Urinary bladder (tissue), 4 donors: ENCODE measurements at places on chromosomes 6 and 20.
A peak's percentile ranks its signal among the peaks of the same experiment; 100 is the strongest.

- DNase-seq, result no peak
Measured at GRCh38 chr6:127460465-127460864, 1.3 kb upstream of the KIAA0408 start.

GRCh38 chr20:47020231-47020630, 125.6 kb downstream of the EYA2 start:
- DNase-seq, result no peak

- no peak for DNase-seq
Measured at GRCh38 chr6:170083236-170084051, 207.4 kb downstream of the DLL1 start.

GRCh38 chr6:144804246-144804790, 519.2 kb downstream of the UTRN start:
- no peak for DNase-seq

GRCh38 chr6:168238159-168238909, 81.2 kb downstream of the DACT2 start:
- DNase-seq, result no peak

- DNase-seq, result no peak
Measured at GRCh38 chr20:38630727-38631126, 29.1 kb downstream of the ARHGAP40 start.

- DNase-seq, result no peak
Measured at GRCh38 chr6:72386324-72386723, 235.5 kb upstream of the KCNQ5 start.

DNA sequence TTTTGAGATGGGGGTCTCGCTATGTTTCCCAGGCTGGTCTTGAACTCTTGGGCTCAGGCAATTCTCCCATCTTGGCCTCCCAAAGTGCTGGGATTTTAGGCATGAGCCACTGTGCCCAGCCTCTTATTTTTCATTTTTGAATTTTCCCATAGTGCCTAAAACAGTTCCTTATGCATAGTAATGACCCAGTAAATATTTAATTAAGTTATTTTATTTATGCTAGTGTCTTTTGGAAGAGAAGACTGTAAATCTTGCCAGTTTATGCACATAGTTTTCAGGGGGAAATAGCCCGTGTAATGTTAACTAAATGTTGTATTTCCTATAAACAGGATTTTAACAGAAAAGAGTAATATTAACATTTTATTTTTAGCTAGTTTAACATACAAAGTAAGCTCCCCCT, 60.3 kb downstream of the AFG1L start:
- DNase-seq, result no peak

DNA sequence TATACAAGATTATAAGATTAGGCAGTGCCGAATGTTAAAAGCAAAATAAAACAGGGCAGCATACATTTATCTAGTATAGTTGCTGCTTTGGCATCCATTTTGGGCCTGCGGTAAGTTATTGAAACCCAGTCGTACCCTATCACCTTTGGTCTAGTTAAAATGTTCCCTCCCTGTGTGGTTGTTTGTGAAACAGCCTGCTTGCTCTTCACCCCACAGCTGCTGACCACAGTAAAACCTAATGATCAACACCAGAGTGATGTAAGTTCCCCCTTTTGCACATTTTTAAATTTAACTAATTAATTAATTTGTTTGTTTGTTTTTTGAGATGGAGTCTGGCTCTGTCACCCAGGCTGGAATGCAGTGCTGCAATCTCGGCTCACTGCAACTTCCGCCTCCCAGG, 50.3 kb upstream of the TXNDC5 start:
- no peak for DNase-seq

DNA sequence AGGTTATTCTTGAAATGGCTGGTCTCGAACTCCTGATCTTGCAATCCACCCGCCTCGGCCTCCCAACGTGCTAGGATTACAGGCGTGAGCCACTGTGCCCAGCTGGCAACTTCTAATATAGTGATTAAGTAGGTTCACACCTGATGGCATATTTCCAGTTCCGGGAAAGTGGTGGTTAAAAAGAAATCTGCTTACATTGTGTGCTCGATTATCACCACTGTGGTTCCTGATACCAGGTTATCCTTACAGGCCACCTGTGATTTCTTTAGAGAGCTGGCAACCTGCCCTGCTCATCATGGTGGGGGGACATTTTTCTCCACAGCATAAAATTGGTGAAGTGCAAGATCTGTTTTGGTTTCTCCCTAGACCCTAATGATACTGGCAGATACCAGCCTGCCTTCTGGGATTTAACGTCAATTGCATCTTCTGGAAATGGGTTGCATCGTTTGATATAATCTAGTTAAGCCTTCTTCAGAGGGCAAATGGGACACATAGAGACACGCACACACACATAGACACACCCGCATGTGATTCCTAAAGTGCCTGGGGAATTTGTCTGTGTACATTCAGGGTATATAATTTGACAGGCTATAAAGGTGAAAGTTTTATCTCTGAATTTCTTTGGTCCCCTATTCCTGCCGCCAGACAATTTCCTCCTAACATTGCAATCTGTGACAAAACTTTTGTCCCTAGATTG, 49.7 kb upstream of the CITED2 start:
- no peak for DNase-seq

DNA sequence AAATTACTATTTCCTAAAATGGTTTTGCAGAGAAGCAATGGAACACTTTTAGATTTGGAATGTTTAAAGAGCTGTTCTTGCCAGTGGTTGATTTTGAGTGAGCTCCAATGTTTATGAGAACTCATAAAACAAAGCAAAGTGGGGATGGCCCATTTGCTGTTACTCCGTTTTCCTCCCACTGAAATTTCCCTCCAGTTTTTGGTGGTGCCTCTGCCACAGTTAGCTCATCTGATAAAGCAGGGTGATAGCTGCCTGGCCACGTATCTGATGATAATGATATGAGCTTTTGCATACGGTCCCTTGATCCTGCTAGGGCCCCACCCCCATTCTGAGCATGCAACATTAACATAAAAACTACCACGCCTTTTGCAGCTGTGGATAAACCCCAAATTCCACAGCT, 10.4 kb downstream of the CD83 start:
- DNase-seq, result no peak

DNA sequence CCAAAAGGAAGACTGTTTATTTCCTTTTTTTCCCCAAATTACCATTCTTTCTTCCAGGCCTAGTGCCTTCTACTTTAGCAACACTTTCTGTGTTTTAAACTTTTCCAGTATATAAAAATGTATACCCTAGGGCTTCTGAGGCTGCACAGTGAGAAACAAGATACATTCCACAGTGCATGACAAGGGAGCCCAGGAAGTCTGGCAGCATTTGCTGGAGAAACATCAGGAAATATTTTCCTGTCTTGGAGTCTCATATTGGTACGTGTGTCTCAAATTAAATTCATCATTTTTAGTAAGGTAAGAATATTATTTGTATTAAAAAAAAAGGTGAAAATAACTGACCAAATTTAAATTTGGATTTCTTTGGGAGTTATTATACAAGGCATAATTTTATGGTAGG, 662.6 kb downstream of the RFPL4B start:
- no peak for DNase-seq

DNA sequence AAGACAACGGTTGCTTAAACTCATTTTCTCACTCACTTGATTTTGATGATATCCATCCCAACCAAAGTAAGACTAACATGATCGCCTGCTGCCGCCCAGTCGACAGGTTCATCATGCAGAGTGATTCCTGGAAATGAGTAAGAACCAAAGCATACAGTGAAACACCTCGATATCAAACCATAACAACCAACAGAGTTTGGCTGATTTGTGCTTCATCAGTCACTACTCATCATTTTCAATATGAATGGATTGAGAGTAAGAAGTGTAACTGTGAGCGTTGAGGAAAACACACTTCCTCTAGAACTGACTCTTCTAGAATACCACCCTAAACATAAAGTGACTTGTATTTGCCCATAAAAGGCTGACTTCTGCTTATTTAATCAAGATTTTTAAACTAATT, 29.2 kb upstream of the ALDH8A1 start:
- no peak for DNase-seq

- DNase-seq, result no peak
Measured at GRCh38 chr6:42441697-42442081, 10.0 kb downstream of the TRERF1 start.

DNA sequence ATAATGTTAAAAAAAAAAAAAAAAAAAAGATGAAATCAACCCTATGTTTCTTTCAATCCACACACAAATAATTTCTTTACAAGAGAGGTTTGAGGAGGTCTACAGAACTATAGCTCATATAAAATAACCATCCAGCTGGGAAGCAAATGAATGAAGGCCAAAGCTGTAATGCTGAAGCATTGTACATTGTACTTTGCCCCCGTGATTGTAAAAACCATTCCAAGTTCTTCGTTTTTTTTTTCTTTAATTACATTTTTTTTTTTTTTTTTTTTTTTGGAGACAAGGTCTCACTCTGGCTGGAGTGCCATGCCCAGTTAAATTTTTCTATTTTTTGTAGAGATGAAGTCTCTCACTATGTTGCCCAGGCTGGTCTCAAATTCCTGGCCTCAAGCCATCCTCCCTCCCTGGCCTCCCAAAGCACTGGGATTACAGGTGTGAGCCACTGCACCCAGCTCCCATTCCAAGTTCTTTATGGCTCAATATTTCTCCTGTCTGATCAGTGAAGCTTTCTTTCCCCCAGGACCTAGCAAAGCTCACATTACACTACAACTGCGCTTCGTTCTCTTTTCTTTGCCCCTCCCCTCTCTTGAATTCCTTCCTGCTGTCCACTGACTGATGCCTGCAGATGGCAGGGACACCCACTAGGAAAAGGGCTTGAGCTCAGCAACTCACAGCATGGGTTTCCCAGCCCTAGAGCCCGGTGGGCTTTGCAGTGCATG, 53.0 kb upstream of the NOP56 start:
- no peak for DNase-seq

- DNase-seq, result no peak
Measured at GRCh38 chr20:48732081-48732829, 95.5 kb downstream of the PREX1 start.

DNA sequence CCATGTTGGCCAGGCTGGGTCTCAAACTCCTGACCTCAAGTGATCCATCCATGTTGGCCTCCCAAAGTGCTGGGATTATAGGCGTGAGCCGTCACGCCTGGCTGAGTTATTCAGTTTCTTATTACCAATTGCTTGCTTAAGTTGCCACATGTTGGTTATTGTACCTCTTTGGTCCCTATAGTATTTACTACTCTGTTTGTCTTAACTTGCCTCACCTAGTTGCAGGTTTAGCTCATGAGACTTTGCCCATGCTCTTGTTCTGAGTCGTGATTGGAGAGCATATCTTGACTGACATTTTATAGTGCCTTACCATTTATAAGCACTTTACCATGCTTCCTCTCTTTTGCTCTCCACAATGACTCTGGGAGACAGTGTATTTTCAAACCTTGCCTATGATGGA, 134.2 kb upstream of the HDGFL1 start:
- no peak for DNase-seq

DNA sequence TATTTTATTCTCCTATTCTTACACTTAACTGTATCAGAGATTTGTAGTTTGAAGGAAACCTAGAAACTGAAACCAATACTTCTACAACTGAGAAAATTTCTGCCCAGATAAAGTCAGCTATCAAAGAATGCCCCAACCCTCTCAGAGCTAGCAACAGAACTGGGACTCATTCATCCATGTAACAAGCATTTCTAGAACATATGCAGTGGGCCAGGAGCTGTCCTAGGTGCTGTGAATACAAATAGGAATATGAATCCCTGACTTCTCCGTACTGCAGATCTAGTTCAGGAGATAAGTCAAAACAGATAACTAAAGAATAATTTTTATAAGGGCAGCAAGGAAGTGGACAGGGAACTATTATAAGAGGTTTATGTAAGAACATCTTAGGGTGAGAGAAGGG, 654.1 kb upstream of the NOX3 start:
- DNase-seq, result no peak

GRCh38 chr20:59693587-59693986, 89.2 kb downstream of the PHACTR3 start:
- no peak for DNase-seq

DNA sequence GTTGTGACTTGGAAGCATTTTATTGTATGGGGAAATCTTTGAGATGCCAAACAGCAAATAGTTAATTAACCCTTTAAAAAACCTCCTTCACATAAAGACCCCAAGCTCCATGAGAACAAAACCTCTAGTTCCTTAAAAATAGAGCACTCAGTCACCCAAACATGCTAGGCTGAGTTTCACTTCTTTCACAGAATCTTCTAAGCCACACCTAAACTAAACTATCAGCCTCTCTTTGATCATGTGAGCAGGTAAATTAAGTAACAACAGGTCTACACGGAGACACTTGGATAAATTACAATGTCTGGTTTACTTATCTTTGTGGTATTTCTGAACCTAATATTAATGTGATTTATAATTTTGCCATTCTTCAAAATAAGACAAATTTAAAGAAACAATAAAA, 205.2 kb upstream of the MARCKS start:
- DNase-seq, result no peak

- DNase-seq, result no peak
Measured at GRCh38 chr6:160421854-160422253, 73.7 kb downstream of the SLC22A3 start.

GRCh38 chr6:116389357-116389756, 18.6 kb downstream of the DSE start:
- DNase-seq, result no peak

- DNase-seq, result peak; percentile 65
Measured at GRCh38 chr6:39377539-39377950, 55.0 kb upstream of the KCNK16 start.
